ENCODE measurements at places on chromosomes 3 and 15.

DNA sequence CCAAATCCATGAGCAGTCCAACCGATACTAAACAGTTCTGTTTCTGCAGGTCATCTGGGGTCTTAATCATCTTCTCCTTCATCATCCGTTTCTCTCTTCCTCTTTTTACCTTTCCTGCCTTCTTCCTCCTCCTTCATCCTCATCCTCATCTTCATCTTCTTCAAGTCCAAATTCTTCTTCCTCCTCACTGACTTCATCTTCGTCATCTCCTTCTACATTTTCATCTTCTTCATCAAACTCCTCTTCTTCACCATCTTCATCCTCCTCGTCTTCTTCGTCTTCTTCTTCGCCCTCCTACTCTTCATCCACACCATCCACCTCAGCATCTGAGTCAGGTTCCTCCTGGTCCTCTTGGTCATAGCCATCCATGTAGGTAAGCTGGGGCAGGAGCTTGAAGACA, 14.2 kb upstream of the COMMD4 start:
- DNase-seq: no peak

DNA sequence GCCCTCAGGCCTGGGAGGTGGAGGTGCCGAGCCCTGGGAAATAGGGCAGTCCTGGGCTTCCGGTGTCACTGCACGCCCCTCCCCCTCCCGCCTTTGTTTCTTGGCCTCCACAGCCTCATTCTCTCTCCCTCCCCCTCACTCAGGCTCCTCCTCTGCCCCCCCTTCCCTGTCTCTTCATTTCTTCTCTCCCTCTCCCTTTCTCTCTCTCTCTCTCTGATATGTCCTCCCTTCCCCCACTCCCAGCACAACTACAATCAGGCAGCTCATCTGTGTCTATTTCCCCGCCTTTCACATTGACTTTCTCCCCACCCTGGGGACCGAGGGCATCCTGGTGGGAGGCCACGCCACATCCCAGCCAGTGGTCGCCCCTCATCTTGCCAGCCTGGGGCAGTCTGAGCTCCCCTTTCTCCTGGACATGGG, 40.2 kb downstream of the IDH2 start:
- no peak for DNase-seq

- no peak for DNase-seq
Measured at GRCh38 chr3:74033381-74033780, 408.6 kb upstream of the PDZRN3 start.

DNA sequence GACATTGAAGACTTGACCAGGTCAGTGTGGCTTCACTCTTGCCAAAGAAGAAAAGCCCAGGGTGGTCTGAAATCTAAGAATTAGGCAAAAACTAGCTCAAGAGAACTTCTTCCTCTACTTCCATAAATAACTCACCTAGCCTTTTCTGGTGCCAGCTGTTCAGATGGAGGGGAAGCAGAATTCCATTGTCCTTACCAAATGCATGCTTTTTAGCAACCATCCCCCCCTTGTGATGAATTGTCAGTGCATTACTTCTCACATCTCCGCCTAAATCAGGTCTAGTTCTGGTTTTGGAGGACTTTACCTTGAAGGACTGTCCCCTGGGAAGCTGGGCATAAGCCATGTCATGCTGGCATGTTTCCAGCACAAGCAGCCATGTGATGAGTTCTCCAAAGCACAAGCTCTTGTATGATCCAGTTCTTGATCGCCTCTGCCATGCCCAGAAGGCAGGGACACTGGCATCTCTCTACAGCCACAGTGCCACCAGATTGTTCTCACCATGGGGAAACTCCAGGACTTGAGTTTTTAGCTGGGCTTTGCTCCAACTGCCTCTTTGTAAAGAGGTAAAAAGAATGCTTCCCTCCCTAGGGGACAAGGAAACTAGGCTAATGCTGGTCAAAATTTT, 96.4 kb upstream of the IL12A start:
- DNase-seq: no peak

DNA sequence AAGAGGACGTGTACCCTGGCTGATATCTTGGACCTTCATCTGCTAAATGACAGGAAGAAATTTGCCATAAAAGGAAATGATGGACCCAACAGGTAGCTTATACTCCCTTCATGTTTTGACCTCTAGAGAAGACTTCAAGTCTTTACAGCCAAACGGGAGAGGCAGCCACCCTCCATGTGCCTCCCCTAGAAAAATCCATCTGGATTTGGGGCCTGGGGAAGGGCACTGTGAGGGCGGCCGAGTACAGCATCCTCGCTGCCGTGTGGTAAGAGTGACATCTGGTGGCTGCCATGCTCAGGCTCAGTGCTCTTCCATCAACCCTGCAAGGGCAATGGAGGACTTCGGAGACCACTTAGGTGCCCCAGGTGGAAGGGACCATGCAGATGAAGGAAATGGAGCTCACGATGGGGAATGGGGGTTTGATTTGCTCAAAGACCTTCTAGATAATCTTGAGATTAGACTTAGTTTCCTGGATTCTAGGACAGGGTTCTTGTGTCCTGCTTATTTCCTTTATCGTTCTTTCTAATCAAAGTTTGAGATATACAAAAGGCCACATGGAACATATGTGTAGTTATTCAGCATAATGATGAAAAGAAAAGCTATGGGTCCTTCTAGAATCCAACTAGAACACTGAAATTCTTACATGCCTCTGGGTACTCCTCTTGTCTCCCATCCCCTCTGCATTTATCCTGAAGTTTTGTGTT, 44.4 kb downstream of the AQP9 start:
- peak; percentile 27 for DNase-seq

DNA sequence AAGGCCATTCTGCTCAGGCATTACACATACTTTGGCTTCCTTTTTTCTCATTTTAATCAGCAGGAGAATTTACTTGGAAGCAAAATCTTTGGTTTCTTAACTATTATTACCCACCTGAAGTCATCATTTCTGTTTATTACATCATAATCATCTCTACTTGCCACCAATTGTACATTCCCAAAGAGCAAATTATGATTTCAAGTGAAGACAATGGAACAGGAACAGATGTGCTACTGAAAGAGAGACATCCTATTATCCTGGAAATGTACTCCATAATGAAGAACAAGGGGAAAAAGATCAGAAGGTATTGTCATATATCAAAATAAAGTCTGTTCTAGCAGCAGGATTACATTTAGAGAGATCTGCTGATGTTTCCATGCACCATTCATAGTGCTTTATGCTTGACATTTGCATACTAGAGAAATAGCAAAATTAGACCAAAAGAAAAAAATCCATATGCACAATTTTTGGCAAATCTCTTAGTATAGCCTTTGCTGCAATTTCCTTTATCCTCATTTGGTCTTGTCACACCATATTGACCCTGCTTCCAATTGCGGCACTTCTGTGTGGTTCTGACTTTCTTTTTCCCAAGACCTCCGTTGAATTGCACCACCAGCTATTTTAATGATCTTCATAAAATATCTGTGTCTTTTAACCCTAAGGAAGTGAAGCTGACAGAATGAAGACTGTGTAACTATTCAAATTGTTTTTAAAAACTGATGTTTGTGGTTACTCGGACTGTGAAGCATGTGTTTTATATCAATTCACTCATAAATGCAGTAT, 683.8 kb downstream of the ZNF385D start:
- DNase-seq: no peak

- DNase-seq: no peak
Measured at GRCh38 chr3:115713284-115713683, 90.0 kb downstream of the GAP43 start.

- no peak for DNase-seq
Measured at GRCh38 chr3:149180057-149180573, 41.5 kb downstream of the CP start.

GRCh38 chr3:122067214-122067550, 12.0 kb downstream of the CD86 start:
- DNase-seq: no peak

GRCh38 chr3:66106788-66107187, 68.1 kb upstream of the MAGI1 start:
- no peak for DNase-seq

DNA sequence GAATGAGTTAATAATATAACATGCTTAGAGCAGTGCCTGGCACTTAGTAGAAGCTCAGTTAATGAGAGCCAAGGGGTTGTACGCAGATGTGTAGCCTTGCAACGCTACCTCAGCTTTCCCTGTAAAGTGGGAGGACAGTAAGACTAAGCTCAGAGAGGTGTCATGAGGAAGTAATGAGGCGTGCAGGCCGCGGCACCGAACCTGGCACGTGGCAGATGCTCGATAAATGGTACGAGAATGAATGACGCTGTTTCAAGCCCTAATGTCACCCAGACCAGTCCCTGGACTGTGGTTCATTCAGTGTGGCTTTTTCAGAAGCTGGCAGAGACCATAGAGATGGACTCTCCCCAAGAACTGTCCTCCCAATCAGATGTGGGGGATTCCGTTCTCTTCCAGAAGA, 21.2 kb downstream of the GRIP2 start:
- no peak for DNase-seq

DNA sequence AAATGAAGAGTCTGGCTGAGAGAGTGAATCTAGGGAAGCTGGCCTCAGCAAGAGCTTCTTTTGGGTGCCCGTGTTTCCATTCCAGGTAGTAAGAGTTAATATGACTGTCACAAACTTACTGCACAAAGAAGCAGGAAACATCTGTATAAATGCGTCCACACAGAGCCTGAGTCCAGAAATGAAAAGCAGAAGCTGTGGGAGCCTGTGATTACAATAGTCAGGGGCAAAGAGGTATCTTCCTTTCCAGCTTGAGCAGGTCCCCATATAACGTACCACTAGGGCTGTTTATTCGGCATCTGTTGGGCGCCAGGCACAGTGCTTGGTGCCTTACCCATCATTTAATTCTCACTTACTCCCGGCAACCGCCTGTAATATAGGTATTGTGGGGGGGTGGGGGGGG, 40.5 kb upstream of the B3GNT5 start:
- no peak for DNase-seq

DNA sequence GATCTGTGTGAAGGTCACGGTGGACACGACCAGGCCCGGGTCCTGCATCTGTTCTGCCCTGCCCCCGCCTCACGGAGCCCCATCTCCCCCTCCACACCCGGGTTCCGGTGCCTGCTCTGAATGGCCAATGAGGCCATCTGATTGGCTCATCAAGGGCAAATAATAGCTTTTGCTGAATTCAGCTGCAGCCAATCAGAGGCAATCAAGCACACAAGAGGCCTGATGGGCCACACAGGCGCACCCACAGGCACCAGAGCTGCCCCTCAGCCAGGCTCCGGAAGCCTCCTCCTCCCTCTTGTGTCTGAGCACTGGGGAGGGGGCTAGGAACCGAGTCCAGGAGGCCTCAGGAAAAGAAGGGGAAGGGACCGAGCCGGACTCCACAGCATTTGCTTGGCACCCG, 49.5 kb downstream of the CACNA2D2 start:
- no peak for DNase-seq

- no peak for DNase-seq
Measured at GRCh38 chr3:122982216-122983185, 45.1 kb downstream of the SEMA5B start.

- no peak for DNase-seq
Measured at GRCh38 chr3:67335813-67336212, 318.6 kb downstream of the SUCLG2 start.

DNA sequence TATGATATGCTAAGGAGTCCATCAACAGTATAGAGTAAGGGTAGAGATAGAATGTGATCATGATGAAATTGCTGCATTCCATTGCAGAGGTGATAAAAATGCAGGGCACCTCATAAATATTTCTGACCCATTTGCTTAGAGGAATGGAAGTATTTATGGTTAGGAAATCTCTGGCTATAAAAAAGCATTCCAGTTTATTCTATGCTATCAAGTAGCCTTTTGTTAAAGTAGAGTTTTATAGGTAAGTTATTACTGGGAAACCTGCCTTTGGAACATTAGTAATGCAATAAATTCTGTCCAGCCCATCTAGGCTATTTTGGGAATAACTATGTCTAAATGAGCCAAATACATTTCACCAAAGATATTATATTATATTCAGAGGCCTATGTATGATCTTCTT, 19.8 kb upstream of the STRIT1 start:
- DNase-seq: no peak

DNA sequence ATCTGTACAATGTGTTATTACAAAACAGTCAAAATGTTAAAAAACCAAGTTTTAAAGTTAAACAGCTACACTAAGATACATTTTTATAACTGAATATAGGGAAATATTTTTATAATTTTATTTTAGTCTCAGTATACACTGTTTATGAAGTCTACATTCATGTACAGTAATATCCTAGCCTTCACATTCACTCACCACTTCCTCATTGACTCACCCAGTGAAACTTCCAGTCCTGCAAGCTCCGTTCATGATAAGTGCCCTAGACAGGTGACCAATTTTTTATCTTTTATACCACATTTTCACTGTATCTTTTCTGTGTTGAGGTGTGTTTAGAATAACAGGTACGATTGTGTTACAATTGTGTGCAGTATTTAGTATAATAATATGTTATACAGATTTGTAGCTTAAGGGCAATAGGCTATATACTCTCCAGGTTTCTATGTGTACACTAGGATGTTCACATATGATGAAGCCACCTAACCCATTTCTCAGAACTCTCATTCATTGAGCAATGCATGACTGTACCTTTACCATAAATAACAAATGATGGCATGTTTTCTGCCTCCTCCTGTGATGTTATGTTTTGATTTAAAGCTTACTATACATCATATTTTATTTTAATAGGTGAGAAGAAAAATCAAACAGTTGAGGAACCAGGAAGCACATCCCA, 388.4 kb upstream of the NDN start:
- no peak for DNase-seq

DNA sequence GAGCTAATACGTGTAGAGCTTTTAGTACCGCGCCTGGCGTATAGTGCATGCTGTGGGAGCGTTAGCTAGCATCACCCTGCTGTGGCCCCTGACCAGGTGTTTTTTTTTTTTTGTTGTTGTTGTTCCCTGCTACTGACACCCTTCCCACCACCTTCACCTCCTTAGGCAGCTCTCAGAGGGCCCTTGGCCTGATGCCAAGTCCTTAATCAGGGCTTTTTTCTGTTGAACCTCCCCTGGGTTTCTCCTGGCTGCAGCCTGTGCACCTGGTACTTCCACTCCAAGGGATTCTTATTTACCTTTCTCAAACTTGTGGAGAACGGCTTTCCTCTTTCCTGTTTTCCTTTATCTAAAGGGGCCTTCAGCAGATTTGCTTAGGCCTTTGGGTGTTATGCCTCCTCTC, 53.3 kb downstream of the SLC7A14 start:
- DNase-seq: peak; percentile 24

- DNase-seq: no peak
Measured at GRCh38 chr3:69181592-69182211, 59.3 kb upstream of the LMOD3 start.

GRCh38 chr3:21645121-21645897, 105.7 kb downstream of the ZNF385D start:
- DNase-seq: no peak
